ENCODE measurements at places on chromosomes 2 and 18.
A peak's percentile ranks its signal among the peaks of the same experiment; 100 is the strongest.

DNA sequence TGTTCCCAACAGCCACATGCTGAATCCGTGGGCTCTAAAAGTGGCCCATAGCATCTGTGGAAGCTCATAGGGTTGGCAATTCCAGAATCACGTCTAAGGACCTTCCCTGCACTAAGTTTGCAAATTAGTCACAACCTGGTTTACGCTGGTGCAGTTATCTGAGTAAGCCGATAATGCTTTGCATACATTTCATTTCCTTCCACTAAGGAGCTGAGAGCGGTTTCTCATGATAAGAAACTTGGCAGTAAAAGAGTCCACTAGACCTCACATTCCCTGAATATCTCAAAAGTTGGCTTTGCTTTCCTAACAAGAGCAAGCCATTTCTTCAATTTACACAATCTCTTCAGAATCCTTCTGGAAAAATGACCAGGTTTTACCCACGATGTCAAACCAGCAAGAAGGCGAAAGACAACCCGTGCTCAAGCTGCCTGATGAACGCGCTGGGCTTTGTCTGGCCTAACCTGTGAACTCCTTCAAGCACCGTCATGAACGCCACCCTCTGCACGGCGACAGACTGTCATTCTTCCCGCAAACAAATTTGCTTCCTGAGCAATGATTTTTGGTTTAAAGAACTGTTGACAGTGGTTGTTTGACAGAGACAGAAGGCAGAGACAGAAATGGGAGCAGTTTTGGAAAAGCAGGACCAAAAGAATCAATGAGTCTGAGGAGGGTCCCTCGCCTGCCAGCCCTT is 73.0 kb upstream of the COPS8 start:
- no peak for DNase-seq

- DNase-seq: no peak
Measured at GRCh38 chr18:14930076-14930475, 182.1 kb downstream of the ANKRD30B start.

- DNase-seq: no peak
Measured at GRCh38 chr18:10591896-10592295, 66.1 kb downstream of the NAPG start.

- no peak for DNase-seq
Measured at GRCh38 chr18:79245517-79246001, 150.2 kb upstream of the NFATC1 start.

GRCh38 chr2:151437630-151438029 is 27.9 kb downstream of the RIF1 start:
- no peak for DNase-seq

DNA sequence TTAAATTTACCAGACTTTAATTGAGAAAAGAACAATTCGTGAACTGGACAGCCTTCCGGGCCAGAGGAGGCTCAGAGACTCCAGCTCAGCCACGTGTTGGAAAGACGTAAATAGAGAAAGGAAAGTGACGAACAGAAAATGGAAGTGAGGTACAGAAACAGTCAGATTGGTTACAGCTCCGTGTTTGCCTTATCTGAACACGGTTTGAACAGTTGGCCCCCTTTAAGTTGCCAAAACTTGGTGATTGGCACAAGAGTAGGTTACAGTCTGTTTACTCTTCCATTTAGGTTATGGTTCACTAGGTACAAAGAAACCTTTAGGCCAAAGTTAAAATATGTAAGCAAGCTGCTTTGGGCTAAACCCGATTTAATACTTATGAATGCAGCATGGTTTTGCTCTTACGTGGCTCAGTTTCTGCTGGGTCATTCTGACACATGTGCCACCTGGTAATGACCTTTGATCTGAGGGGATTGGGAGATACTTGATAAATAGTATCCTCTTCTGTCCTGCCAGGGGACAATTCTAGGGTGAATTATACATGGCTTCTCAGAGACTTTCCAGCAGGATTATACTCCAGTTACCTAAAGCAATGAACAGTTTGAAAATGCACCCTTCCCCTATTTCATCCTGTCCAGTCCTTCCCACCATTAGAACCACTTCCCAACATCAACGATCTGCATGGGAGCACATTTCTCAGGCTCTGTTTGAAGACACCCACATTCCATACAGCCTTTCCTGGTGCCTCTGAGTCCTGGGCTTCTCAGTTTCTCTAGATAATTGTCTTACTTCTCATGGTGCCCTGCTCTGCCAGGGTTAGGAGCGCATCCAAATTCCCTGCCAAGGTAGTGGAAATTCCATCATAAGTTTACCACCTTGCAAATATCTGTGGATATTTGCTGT is 65.1 kb upstream of the TGIF1 start:
- no peak for DNase-seq

DNA sequence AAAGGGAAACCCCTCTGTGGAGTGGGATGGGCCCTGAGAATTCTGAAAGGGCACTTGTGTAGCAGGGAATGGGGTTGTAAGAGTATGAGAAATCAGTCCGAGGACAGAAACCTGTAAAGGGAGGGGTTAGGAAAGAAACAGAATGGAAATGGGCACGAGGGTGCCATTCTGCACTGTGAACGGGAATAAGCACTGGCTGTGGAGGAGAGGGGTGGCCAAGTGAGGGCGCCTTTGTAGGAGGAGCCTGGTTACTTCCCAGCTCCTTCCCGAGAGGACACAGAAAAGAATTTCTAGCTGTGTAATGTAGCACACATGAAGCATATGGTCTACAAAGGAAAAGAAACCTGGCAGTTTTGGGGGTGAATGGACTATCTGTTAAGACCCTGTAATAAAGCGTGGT is 53.4 kb downstream of the POLR1A start:
- DNase-seq: no peak

DNA sequence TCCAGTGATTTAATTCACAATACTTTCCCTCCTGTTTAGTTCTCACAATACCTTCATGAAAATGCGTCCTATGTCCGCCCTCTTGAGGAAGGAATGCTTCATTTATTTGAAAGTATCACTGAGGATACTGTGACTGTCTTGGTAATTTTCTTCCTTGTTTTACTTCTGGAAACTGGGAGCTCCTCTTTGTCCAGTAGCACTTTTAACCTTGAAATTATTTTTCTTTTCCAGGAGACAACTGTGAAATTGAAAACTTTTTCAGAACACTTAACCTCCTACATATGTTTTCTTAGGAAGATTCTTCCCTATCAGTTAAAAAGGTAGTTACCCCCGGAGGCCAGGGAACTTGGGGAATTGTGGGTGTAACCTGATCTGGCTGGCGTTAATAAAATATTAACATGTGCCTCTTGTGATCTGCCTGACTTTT is 58.9 kb upstream of the STON1 start:
- DNase-seq: peak; percentile 66

- DNase-seq: no peak
Measured at GRCh38 chr2:16717477-16717876, 51.8 kb upstream of the CYRIA start.

- DNase-seq: no peak
Measured at GRCh38 chr2:230893841-230894781, 29.4 kb downstream of the ITM2C start.

GRCh38 chr18:1383465-1383864 is 478.8 kb downstream of the ADCYAP1 start:
- DNase-seq: no peak

- DNase-seq: no peak
Measured at GRCh38 chr2:43464590-43464989, 131.2 kb downstream of the THADA start.

DNA sequence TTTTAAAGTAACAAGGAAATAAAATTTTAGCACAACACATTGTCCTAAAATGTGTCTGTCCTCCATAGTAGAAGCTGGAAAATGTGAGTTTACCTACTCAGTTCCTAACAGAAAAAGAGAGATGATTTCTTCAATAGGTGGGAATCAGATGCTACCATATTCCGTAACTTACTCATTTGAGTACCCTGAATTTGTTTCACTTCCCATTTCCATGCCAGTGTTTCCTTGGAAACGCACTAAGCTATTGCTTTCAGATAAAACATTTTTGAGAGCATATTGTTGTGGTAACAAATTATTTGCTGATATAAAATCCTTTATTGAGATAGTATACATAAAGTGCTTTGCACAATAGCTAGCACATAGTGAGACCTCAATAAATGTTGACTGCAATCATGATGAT is 137.5 kb upstream of the BARD1 start:
- no peak for DNase-seq

DNA sequence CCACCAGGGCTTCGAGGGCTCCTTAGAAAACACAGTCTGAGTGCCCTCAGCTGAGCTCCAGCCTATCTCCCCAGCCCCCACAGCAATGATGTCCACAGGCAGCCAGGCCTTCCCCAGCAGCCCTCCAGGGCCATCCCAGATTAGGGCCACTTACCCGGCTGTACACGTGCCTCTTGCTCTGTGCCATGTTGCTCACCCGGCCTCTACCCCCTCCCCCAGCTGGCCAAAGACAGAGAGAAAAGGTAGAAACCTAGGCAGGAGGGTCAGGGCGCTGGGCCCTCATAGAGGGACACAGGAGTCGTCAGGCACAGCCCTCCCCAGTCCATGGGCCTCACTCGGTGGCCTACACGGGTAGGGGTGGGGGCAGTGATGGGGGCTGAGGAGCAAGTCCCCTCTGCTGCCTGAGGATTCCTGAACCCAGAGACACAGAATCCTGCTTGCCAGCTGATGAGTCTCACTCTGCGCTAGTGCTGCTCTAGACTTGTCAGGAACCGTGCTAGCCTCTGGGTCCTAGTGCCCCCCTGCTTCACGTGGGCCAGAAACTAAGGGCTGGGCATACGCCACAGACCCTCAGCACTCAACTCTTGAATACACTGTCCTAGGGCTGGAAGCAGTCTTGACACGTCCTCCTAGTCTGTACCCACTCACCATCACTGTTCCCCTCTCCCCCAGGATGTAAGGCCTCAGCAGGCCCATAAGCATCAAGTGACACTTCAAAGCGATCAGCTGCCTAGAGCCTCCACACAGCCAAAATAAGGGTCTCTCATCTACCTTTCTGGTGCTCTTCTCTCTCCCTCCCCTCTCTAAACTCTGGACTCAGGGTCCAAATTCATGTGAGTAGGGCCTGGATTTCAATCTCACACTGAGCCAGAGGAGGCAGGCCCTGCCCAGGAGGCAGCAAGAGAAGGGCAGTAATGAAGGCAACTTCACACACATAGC is at the start of gene DCTN1:
Gene DCTN1, minus strand, starts transcription at position 461 of the 939 bp plus-strand sequence. Its CDS starts 274 bp downstream, at position 187.
- DNase-seq: no peak

GRCh38 chr2:55155206-55155605 is 76.9 kb downstream of the CLHC1 start:
- DNase-seq: no peak

GRCh38 chr18:57981308-57982028 is 62.6 kb upstream of the NEDD4L start:
- no peak for DNase-seq

DNA sequence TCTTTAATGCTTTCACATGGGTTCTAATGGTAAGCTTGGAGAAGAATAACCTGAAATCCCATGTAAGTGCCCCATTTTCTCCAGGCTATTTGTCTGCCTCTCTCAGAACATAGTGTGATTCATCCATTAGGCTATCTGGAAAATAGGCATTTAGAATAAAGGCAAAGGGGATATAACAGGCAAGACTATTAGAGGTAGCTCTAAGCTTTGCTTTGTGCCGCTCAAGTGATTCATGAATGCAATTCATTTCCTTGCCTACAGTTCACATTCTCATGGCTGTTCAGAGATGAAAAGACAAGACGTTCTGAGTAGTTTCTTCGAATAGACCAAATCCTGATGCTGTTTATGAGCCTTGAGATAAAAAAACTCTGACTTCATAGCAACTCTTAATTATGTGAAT is 101.7 kb downstream of the ANKRD44 start:
- DNase-seq: no peak

DNA sequence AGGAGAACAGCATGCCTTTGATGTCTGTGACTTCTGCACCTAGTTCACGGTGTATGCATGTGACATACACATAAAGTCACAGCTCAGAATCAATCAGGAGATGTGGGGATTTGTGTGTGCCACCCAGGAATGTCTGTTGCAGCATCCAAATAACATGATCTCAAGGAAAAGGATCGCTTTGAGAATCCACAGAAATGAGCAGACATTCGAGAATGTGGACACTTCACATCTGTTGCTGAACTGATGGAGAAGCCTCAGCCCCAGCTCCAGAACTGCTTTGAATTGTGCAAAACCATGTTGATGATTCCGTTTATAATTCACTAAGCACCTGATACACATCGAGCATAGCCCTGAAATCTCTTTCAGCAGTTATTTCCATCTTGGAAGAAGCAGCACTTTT is 208.6 kb downstream of the CMPK2 start:
- DNase-seq: no peak

DNA sequence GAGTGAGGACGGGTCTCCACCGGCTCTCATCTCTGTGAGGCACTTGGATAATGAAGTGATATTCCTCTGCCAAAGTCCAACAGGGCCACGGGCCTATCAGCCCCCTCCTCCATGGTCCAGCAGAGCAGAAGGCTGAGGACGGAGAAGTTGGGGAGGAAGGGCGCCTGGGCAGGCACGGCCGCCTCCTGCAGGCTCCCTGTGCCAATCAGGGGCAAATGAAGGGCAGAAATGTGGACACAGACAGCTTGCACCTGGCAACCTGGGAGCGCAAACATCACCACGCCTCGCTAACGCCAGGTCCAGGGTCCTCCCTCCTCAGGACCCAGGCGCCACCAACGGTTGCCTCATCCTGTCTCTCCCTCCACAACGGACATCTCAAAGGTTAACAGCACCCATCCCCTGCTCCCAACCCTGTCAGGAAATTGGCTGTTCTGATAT is 24.3 kb downstream of the SMAD7 start:
- no peak for DNase-seq

DNA sequence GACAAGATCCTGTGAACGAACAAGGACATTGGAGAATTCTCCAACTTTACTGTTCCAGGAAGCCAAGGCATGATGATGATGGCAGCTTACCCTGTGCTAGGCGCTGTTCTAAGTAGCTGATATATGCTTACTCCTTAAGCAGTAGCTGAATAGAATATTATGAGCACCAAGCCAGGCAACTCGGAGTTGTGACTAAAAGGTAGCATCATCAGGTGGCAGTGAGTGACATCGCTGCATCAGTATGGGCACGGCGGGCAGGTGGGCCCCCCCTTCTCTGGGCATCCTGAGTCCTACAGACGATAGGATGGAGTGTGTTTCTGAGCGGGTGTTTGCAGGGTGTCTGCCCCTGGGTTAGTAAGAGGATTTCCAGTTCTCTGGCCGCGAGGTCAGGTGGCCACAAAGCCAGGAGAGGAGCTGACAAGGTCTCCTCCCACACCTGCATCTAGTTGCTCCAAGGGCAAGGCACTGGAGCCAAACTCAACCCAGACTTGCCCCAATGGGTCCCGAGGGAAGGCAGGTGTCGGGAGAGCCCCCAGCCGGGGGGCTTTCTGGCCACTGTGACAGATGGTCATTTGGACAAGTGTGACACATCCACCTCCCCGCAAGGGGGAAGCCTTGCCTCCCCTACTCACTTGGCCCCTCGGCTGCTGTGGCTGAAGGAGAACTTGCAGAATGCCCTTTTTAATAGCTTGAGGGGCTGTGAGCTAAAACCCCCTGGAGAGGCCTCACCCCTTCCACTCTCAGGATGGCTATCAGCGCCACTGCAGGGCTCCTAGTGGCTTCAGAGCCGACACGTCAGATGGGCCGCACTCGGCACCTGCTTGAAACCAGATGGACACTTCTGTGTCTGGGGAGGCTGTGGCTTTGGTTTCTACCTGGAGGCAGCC is 55.5 kb downstream of the CRACDL start:
- no peak for DNase-seq

DNA sequence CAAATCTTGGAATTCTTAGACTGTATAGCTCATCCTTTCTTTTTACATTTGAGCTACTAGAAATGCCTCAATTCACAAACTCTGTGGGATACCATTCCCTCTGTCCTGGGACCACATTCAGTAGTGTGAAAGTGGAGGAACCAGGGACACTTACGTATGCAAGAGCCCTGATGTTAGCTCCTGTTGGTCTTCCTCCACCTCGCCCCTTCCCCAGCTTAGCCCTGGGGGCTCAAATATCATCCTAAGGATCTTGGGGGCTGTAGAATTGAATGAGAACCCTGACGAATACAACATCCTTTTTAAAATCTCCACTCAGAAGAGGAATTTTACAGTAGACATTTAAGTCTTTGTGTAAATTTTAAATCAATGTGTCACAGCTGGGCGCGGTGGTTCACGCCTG is 65.2 kb upstream of the RAPH1 start:
- DNase-seq: peak; percentile 58
